ENCODE measurements at places on chromosomes 1 and 21. TPM values are rescaled to one million over a fixed set of nuclear protein-coding genes. Genes with fewer than 3 reads are reported as not detected.
A peak's percentile ranks its signal among the peaks of the same experiment; 100 is the strongest.

DNA sequence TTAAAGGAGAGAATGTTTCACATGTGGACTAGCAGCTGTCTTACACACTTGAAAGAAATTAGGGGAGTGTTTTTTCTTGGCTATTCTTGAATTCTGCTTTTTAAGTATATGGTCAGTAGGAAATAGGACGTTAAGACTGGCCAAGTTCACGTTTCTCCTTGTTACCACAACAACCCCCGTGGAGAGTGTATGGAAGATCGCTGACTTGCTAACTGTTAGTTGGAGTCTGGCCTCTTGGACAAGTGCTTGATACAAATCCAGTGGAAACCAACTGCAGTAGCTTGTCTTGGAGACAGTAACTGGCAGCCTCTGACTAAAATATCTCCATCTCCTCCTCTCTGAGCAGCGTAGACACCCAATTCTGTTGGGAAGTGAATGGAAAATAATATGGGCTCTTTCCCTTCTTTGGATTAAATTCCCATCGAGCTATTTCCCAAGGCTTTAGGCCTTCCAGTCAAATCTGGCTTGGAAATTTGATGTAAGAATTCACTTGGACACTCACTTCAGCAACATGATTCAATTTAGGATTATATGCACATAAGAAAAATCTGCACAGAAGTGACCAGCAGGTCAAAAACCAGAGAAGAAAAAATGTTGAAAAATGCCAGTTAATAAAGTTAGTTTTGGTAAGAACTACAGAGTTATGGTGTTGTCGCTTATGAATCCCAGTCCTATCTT, 3.6 kb upstream of the NFIA start:
- DNase-seq = peak; percentile 83

Gene CA14
- 9.1 TPM for total RNA-seq

Gene NGF
- 2.3 TPM for total RNA-seq

- no peak for DNase-seq
These were observed 28.6 kb downstream of the GFI1 start for GRCh38 chr1:92458146-92458545.

DNA sequence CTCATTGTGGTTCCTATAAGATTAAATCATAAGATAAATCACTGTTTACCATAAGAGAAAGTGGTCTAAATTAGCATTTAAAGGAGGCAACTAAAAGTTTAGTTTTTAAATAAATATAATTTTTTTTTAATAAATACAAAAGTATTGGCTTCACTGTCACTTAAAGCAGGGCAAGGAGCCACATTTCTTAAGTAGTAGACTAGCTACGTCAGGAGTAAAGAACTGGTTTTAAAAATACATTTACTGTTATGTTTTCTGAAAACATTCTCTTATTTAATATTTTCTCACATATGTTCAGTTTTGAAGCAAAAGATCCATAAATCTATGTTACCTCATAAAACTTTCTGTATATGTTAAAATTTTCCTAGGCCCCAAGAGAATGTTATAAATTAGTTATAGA, 2.2 kb downstream of the ANGPTL1 start:
- DNase-seq = peak; percentile 28

- DNase-seq = peak; percentile 85
These were observed 7.3 kb upstream of the CTRC start for GRCh38 chr1:15430787-15431570.

GRCh38 chr1:155424091-155424490, 103.4 kb downstream of the RUSC1 start:
- no peak for DNase-seq

Gene LCE2C
- total RNA-seq = not detected

- DNase-seq = peak; percentile 98
These were observed 48.7 kb upstream of the COL6A2 start for GRCh38 chr21:46048926-46049889.

Gene TRNP1
- 4.5 TPM for total RNA-seq

GRCh38 chr1:203425663-203425975, 50.0 kb upstream of the PRELP start:
- no peak for DNase-seq

- peak; percentile 68 for DNase-seq
These were observed 12.4 kb downstream of the NEXN start for GRCh38 chr1:77900687-77901293.

GRCh38 chr1:228404107-228404720, 2.4 kb downstream of the TRIM11 start:
- DNase-seq = no peak

GRCh38 chr1:1304331-1305299, 3.1 kb downstream of the ACAP3 start:
- DNase-seq = peak; percentile 90

DNA sequence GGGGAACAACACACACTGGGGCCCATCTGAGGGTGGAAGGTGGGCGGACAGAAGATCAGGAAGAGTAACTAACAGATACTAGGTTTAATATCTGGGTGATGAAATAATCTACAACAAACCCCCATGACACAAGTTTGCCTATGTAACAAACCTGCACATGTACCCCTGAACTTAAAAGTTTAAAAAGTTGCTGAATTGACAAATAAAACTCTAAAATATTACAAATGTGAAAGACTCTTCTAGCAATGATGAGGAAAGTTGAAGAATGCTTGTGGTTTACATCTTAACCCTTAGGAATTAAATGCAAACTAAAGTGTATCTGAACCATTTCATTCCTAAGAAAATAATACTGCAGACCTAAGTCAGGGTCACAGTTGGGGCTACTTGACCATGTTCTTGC, 525.6 kb upstream of the CAMK1G start:
- DNase-seq = no peak

Gene YRDC
- total RNA-seq = 10.7 TPM

DNA sequence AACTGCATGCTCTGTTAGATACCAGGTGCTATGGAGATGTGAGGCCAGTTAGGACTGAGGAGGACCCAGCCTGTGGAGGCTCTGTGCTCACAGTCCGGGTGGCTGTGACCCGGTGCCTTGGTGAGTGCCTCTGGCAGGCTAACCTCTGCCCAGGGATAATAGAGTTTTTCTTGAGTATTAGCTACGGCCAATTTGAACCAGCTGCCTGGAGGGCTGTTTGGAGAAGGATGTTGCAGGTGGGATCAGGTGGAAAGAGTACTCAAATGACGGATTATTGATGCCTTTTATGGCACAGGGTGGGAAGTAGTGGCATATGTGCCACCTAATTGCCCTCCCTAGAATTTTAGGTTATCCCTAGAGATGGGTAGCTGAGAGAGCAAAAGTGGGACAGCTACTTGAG, 182.7 kb downstream of the GRIK3 start:
- DNase-seq = no peak

Gene SPATA21
- total RNA-seq = not detected

DNA sequence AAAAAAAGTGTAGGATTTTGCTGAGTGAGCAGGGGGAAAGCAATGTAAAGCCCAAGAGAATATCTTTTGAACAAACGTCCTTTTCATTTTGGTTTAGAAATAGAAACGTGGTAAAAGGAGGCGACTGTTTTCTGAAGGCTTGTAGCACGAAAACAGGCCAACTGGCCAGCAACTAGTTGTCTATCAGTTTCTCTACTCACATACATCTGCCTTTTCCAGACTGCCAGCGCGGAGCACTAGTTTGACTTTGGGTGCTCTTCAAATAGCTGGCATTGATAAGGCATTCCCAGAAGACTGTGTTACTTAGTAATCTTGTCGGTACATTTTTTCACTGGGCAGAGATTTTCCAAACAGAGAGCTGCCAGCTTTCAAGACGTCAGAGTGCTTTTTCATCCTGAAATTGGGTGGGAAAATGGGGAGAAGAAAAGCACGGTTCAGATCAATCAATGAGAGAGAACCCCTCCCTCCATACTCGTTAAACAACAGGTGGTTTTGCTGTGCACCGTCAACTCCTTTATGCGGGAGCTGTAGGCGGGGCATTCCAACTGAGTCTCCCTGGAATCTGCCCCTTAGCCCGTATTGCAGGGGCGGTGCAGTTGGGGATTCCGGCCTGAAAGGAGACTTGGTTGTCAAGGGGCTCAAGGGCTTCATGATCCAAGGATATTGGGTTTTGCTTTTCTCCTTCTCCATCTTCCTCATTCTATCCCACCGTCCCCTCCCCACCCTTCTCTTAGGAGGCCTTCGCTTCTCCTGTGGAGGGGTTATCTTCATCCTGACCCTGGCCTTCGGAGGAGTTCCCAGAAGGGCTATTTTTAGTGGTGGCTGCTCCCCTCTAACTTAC, 884 bp upstream of the LRRC8C start:
- DNase-seq = peak; percentile 25

GRCh38 chr1:22050330-22050729, 2.2 kb upstream of the CDC42 start:
- no peak for DNase-seq

DNA sequence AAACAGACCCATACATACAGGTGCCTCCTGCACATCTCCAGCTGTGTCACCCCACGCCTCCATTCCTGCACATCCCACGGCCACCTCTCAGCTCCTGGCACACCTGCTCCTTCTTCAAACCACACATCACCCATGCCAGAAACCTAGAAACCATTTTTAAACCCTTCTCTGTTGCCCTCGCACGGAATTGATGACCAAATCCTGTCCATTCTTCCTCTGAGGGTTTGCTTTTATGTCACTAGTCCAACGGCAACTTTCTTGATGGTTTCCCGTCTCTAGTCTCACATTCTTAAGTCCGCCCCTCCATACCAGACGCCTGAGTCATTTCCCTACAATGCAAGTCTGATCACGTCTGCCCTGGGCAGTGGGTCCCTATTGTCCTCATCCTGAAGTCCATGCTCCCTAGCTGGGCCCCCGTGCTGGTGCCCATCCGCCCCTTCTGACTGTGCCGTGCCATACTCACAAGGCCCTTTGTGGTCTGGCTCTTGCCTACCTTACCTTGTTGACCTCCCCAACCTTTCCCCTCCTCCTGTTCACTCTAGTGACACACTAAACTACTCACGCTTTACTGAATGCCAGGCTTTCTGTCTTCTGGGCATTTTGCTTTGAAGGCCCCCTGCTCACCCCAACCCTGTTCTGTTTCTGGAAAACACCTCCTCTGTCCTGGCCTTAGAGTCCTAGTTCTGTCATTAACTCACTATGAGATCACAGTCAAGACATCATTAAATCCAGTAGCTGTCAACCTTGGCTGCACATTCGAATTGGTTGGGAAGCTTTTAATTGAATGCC, 17.6 kb downstream of the SLC2A1 start:
- no peak for DNase-seq

Gene IVL
- total RNA-seq = 7.7 TPM

DNA sequence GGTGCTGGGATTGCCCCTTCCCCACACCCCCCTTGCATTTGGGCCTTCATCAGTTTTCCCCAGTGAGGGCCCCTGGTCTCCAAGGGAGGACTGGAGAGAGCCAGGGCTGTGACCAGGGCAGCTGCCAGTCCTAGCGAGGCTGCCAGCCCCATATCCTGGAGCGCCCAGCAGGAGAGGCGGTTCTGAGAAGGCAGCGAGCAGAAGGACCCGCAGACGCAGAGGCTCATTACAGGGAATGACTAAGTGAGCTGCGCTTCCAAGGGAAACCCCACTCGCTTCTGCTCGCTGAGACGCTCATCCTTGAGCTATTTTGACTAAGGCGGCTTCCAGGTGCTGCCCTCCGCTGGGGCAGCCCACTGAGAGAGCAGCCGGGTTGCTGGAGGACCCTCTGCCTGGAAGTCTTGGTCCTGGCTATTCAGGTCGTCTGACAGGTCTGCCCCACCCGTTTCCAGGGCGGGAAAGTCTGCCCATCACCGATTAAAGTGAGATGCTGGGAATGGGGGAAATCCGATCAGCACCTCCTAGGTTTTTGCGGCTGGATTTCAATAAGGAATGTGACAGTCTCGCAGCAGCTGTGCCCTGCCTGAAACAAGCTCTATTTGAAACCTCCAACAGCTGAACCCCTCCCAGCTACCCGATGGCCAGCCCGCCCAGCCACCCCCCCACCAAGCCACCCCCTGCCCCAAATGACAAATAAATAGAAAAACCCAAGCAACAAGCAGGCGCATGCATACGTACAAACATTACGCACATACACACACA, 2.8 kb downstream of the KCNN3 start:
- peak; percentile 84 for DNase-seq
